LNCaP clone FGC (cell line): ENCODE measurements at places on chromosomes 1 and 21.

DNA sequence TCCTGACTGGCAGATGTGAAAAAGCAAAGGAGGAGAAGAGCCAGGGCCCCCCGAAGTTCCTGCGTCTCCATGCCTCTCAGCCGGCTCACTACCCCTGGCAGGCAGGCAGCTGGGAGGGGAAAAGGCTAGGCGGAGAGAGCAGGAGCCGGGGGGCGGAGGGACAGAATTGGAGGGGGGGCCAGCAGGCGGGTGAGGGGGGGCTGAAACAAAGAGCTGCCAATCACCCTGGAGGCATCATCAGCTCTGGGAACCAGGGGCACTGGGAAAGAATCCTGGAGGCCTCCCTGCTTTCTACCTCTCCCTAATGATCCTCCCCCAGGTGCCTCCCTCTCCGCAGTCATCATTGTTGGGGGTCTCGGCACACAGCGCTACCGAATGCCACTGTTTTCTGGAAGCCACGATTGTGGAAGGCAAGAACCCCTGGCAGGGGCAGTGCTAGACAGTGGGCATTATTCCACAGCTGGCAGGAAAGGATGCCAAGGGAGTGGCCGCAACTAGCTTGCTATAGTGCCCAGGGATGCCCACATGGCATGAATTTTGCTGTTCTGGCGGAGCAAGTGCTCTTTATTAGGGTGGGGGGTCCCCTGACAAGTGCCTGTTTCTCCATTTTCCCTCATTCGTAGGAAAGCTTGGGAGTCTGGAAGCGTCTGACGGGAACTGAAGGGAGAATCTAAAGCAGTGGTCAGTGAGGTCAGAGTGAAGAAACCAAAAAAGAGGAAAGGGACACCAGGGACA, at the start of gene THBS3:
TSS of gene THBS3 (minus strand) at position 92 of the 735 bp plus-strand sequence. CDS start at position 71, 21 bp downstream.
- no peak for DNase-seq

DNA sequence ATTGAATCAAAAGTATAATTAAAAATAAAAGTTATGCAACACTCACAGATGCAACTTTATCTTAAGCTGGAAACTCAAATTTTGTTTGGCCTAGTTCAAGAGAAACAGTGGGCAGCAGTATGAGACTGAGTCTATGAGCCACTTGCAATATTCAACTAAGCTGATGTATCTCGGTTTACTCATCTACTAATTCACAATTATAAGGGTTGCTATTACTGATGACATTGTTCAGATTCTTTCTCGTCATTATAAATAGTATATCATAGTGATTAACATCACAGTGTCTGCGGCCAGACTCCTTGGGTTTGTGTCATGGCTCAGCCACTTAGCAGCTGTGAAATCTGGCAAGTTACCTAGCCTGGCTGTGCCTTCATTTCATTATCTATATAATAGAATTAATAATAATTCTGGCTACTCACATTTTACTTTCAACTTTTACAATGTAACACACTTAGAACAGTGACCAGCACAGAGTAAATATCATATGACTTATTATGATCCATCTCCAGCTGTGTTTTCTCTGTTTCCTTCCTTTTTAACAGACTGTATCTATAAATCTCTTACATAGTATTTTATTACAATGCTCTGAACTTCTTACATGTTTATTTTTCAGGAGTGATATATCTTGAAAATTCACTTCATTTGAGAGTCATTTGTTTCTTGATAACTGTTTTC, 194.3 kb upstream of the RGS18 start:
- peak; percentile 67 for DNase-seq

- no peak for DNase-seq
These were observed 496.0 kb downstream of the AGBL4 start for GRCh38 chr1:49527606-49528305.

GRCh38 chr1:8554956-8555534, 237.1 kb downstream of the SLC45A1 start:
- DNase-seq: no peak

GRCh38 chr1:150061632-150062101, 5.9 kb upstream of the VPS45 start:
- DNase-seq: no peak

- DNase-seq: no peak
These were observed 6.5 kb downstream of the RNF207 start for GRCh38 chr1:6212193-6212959.

DNA sequence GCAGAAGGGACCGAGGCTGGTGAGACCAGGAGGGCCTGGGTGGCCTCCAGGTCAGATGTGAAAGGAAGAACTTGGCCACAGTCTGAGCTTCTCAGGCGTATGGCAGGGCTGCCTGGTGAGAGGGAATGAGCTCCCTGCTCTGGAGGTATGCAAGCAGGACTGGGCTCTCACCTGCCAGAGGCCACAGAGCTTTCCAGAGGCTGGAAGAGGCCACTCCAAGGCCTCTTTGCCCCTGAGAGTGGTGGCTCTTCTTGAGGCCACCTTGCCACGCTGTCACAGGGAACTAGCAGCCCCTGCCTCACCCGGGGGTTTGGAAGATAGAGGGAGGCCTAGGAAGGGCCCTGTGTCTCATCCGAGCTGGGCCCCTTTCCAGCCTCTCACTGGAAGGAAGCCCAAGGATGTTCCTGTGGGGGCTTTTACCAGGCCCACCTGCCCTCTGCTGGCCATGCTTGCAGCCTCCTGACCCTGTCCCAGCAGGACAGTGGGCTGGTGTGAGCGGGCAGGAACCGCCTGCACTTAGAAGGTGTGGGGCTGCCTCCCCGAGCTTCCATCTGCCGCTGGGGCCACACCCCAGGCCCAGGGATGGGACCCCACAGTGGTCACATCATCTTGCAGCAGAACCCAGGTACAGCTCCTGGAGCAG, 10.0 kb downstream of the PCSK9 start:
- DNase-seq: no peak

GRCh38 chr1:85149805-85150204, 51.0 kb downstream of the SYDE2 start:
- no peak for DNase-seq

DNA sequence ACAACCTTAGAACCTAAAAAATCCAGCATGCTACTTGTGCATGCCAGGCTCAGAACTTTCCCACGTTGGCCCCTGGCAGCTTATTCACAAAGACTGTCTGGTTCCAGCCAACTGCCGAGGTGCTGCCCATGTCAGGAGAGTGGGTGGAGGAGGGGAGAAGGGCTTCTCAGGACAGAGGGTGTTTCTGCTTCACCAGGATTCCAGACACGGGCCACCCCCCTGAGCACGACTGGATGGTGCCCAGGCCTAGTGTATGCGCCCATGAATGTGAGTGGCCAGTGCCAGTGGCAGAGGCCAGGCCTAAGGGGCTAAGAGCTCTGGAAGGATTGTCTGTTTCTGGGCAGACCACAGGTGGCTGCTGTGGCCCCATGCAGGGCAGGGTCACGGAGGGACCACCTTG, 148.2 kb upstream of the COL6A1 start:
- no peak for DNase-seq

- no peak for DNase-seq
These were observed 65.1 kb downstream of the DISC1 start for GRCh38 chr1:231691618-231692259.

- no peak for DNase-seq
These were observed 103.4 kb downstream of the DHRS3 start for GRCh38 chr1:12514590-12514989.

DNA sequence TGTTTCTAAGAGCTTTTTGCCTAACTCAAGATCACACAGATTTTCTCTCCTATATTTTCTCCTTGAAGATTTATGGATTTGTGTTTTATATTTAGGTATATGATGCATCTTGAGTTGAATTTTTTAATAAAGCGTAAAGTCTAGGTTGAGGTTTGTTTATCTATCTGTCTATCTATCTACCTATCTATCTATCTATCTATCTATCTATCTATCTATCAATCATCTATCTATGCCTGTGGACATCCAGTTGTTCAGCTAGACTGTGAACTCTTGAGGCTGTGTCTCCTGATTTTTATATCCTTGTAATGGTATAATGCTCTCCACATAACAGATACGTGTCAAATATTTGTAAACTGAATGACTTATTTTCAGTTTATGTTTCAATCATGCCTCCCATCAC, 120.1 kb downstream of the DNAH14 start:
- DNase-seq: no peak

GRCh38 chr1:65001231-65001792, 35.0 kb upstream of the JAK1 start:
- no peak for DNase-seq

DNA sequence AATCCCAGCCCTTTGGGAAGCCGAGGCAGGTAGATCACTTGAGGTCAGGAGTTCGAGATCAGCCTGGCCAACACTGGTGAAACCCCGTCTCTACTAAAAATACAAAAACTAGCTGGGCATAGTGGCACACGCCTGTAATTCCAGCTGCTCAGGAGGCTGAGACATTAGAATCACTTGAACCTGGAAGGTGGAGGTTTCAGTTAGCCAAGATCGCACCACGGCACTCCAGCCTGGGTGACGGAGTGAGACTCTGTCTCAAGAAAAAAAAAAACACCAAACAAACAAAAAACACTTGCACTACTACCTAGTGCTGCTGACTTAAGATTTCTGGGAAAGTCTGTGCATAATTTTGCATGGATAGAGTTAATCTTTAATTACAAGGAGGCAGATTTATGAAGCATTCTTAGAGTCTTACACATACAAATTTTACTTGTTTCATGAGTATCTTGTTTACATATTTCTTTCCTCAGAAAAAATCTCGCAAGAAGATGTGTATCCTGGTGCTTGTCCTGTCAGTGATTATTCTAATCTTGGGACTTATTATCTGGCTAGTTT, 8.7 kb upstream of the PPP1R8 start:
- DNase-seq: no peak

GRCh38 chr1:183379951-183380350, 38.2 kb downstream of the NMNAT2 start:
- DNase-seq: no peak

DNA sequence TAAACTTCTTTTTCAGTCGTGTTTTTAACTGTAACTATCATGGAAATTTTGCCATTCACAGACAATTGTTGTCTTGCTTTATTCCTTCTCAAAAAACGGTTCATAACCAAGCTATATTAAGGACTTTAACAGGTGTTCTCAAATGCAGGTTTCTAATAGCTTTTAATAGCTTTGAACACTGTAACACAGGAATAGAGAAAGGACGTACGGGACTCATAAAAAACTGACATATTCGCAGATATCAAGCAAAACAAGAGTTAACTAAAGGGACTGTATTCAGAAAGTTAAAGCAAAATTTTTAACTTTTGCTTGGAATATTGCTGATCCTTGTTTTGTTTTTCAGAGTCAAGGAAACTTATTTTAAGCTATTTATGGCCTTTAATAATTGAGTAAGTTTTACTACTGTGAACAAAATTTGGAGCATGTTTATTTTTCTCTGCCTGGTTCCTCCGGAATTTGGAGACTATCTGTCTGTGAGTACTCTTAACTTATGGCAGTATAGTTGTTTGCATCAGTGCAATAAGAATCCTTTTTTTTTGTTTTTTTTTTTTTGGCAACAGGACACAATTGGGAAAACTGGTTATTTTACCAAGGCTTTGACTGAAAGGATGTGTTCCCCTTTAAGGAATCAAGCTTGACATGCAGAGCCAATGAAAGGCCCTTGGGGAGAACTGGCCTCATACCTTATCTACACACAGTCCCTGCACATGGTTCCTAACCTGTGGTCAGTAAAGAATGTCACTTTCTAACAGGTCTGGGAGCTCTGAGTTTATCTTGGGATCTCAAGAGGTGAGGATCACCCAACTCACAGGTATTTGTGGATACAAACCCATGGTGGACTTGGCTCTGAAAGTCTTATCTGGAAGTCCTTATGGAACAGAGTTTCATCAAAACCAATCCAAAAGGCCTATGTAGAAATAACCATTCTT, 5.8 kb upstream of the CD46 start:
- no peak for DNase-seq

- DNase-seq: no peak
These were observed 736.4 kb downstream of the MATN1 start for GRCh38 chr1:29986986-29987385.

DNA sequence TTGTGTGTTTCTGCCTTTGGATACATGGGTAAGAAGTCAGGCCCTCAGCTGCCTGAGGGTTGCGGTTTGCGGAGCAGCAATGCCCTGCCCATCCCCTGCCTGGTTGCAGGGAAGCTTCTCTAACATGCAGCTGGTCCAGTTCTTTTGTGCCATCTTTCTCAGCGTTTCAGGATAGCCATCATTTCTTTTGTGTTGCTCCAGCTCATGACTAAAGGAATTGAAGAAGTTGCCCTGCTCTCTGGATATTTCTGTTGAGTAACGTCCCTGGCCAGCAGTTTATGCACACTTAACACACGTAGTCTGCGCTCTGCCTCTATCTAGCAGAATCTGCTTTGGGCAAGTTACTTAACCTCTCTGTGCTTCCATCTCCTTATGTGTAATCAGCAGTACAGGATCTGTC, 62.1 kb downstream of the DOP1B start:
- DNase-seq: no peak

GRCh38 chr1:224726441-224727182, 110.5 kb downstream of the CNIH3 start:
- DNase-seq: no peak

GRCh38 chr1:150224983-150225382, 10.9 kb downstream of the ANP32E start:
- no peak for DNase-seq

GRCh38 chr1:15989776-15990175, 13.9 kb upstream of the ZBTB17 start:
- DNase-seq: no peak

GRCh38 chr1:244324176-244324883, 127.4 kb downstream of the ADSS2 start:
- no peak for DNase-seq
